Adrenal gland (tissue), 19 donors: ENCODE measurements at places on chromosomes 4 and X. TPM values are rescaled to one million over a fixed set of nuclear protein-coding genes. Genes with fewer than 3 reads are reported as not detected.

GRCh38 chr4:149702414-149703293, 113.0 kb downstream of the IQCM start:
- no peak overlapping the region for H3K27ac ChIP-seq
- H3K27me3 ChIP-seq = no peaks in the 10 kb centered on the region
- no peaks in the 10 kb centered on the region for H3K4me1 ChIP-seq
- no peaks in the 10 kb centered on the region for H3K36me3 ChIP-seq
- no peak for DNase-seq
- no peak overlapping the region for H3K4me3 ChIP-seq

- H3K4me1 ChIP-seq = no peaks in the 10 kb centered on the region
- DNase-seq = no peak
- no peak overlapping the region for H3K4me3 ChIP-seq
- H3K27me3 ChIP-seq = peaks cover 6% of the 10 kb centered on the region
- no peaks in the 10 kb centered on the region for H3K36me3 ChIP-seq
Measured at GRCh38 chr4:109989618-109990017, 76.9 kb downstream of the EGF start.

DNA sequence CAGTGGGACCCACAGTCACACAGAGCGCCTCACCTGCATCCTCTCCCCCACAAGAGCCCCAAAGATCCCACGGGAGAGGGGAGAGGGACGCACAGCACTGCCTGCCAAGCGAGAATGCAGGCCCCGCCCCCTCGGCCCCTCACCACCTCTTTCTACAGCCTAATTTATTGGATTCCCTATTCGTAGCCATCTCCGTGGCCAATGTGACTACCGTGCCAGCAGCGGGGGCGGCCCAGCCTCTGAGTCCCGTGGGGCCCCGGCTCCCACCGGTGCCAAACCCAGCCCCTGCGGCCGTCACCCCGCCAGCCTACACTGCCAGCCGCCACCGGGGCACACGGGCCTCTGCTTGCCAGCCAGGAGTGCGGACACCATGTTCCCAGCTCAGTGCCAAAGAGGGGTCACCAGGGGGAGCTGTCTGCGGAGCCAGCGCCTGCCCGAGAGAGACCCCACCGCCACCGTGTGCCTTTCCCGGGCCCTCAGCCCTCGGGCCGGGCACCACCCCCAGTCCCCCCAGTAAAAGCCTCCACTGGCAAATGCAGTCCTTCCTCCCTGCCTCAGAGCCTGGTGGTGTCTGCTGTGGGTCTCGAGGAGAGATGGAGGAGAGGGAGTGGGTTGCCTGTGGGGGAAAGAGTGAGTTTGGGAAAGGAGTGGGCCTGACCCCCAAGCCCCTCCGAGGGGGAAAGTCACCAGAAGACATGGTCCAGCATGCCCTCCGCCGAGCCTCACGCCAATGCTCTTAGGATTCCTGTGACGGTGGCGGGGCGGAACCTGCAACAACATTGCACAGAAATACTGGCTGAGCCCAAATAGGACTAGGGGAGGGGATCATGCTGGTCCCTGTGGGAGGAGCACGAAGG, 19.6 kb upstream of the PLXNB3 start:
- no peaks in the 10 kb centered on the region for H3K27me3 ChIP-seq
- H3K4me3 ChIP-seq = no peak overlapping the region
- peak; percentile 42 for DNase-seq
- H3K4me1 ChIP-seq = peaks cover 5% of the 10 kb centered on the region
- no peaks in the 10 kb centered on the region for H3K36me3 ChIP-seq

DNA sequence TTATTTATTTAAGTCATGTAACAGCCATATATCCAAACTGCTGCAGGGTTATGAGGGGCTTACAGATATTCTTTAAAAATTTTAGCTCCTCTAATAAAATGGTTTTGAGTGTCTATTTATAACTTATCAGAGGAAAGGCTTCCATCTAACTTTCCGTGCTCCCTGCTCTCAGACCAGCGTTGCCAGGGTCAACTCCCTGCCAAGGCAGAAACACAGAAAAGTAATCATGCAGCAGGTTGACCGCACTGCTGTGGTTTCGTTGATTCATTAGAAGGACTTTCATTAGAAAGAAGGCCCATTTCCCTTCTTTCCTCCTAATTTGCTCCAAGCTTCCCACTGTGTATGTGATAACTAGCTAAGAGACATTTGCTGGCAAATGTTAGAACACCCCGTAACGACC, 33.9 kb downstream of the BCLAF3 start:
- no peaks in the 10 kb centered on the region for H3K27me3 ChIP-seq
- no peaks in the 10 kb centered on the region for H3K36me3 ChIP-seq
- H3K4me3 ChIP-seq = no peak overlapping the region
- H3K4me1 ChIP-seq = no peaks in the 10 kb centered on the region

DNA sequence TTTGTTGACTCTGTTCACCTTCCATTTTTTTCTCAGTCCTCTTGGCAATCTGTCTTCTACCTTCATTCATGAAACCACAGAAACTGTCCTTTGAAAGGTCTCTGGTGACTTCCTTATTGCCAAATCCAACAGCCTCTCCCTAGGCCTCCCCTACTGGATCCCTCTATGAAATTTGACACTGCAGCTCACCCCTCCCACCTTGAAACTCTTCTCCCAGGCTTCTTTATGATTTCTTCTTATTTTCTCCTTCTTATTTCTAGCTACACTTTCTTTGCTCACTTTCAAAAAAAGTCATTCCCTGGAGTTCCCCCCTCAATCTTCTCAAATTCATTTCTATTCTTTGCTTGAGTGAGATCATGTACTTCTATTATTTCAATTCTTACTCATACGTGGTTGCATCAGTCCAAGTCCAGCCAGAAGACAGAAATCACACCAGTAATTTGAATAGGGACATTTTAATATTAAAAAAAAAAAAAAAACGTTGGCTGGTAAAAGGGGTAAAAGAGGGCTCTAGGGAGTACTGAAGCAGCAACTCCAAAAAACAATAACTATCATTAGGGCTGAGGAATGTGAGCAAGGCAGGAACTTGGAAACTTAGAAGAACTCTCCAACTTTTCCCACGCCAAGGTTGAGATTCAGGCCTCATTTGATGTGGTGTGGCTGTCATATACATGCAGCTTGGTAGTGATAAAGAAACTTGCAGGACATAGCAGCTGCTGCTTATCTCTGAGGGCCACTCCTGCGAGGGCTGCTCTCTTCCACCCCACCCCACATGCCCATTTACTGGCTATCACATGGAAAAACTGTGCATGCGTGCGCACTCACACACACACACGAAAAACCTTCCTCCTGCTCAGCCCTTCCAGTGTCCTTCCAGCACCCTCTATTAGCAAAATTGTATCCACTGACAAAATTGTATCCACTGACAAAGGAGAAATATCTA, 169.8 kb upstream of the GALNT7 start:
- no peaks in the 10 kb centered on the region for H3K27me3 ChIP-seq
- no peaks in the 10 kb centered on the region for H3K36me3 ChIP-seq
- no peak for DNase-seq
- no peaks in the 10 kb centered on the region for H3K4me1 ChIP-seq
- H3K4me3 ChIP-seq = no peak overlapping the region
- H3K27ac ChIP-seq = no peak overlapping the region

GRCh38 chrX:114611018-114611619, 27.2 kb downstream of the HTR2C start:
- no peaks in the 10 kb centered on the region for H3K36me3 ChIP-seq
- H3K4me1 ChIP-seq = no peaks in the 10 kb centered on the region
- peak; percentile 56 for DNase-seq
- H3K4me3 ChIP-seq = no peak overlapping the region
- H3K27me3 ChIP-seq = peaks cover 5% of the 10 kb centered on the region

DNA sequence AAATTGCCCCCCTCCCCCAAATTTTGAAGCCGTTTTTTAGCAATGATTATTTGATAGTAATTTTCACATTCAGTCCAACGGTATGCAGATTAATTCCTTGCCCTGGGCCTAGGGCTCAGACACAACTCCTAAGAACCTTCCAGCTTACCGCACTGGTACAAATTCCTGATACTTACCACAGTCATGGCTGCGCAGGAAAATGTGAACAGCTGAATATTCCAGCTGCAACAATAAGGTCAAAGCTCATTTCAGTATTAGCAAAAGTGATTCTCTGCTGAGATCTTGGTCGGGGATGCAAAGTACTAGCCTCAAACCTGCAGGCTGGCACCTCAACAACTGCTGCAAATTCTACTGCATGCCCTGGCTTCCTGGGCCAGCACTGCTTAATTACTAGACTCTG, 3.0 kb downstream of the ATP11C start:
- DNase-seq = no peak
- peaks cover 3% of the 10 kb centered on the region for H3K27me3 ChIP-seq
- H3K4me1 ChIP-seq = no peaks in the 10 kb centered on the region
- H3K36me3 ChIP-seq = no peaks in the 10 kb centered on the region

DNA sequence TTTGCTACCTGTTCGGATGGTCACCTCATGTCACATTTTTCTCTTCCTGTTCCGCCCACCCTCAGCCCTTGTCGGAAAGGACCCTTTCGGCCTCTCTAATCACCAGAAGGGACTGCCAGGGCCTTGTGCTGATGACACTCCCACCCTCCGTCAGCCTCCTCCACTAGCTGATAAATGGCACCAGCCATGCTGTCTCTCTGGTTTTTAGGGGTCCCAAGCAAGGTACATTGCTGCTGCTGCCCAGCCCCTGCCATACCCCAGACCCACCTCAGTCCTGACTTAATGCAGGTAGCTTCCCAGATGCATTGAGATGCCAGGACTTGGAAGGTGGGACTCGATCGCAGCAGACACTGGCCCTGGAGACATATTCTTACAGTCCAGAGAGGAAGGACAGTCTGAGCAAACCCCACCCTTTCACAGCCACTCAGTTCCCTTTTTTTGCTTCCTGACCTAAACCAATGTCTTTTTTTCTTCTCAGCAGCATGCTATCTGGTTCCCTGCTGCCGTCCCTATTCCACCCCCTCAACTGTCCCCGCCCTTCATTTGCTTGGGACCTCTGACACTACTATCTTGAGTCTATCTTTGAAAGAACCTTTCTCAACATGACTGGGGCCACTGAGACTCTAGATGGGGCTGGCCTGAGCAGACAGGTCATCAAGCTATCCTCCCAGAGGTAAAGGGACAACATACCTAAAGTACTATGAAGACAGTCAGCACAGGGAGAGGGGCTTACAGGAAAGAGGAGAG, at the start of gene BTK:
TSS of gene BTK (minus strand) at position 397 of the 747 bp plus-strand sequence. CDS start 10,907 bp downstream, outside the sequence.
- H3K4me1 ChIP-seq = no peaks in the 10 kb centered on the region
- H3K4me3 ChIP-seq = no peak within 1 kb of the TSS
- no peak within 1 kb of the TSS for H3K27ac ChIP-seq
- H3K27me3 ChIP-seq = no peaks in the 10 kb centered on the region

GRCh38 chr4:80043541-80043940, 29.5 kb downstream of the ANTXR2 start:
- DNase-seq = no peak
- H3K36me3 ChIP-seq = no peaks in the 10 kb centered on the region
- peak overlapping the region; percentile 32 for H3K27ac ChIP-seq
- H3K4me3 ChIP-seq = no peak overlapping the region
- H3K4me1 ChIP-seq = peaks cover 16% of the 10 kb centered on the region

DNA sequence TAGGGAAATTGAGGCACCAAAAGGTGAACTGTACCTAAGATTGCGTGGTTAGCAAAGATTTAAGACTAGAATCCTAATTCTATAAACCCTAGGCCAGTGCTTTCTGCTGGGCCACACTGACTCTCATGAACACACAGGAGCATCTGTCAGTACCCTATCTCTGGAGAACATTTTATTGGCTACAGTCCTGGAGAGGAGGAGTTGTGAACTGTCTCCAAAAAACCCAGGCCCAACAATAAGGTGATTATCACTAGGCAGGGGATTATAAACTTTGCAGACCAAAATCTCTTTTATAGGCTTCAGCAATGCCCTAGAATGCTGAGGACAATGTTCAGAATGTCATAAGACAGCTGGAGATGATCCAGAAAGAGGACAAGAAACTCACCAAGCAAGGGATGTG, 24.1 kb downstream of the OPHN1 start:
- H3K36me3 ChIP-seq = no peaks in the 10 kb centered on the region
- no peak overlapping the region for H3K4me3 ChIP-seq
- no peaks in the 10 kb centered on the region for H3K27me3 ChIP-seq
- H3K4me1 ChIP-seq = no peaks in the 10 kb centered on the region

- H3K36me3 ChIP-seq = no peaks in the 10 kb centered on the region
- H3K4me1 ChIP-seq = no peaks in the 10 kb centered on the region
- DNase-seq = no peak
Measured at GRCh38 chrX:41480508-41481260, 33.5 kb downstream of the NYX start.

Gene TSC22D3
- 474 TPM for total RNA-seq

Gene HHIP
- total RNA-seq = 5.5 TPM
